Mesenchymal stem cell (in vitro differentiated cells and primary cell): ENCODE measurements at places on chromosomes 16 and 17.

- no peak for DNase-seq
Measured at GRCh38 chr17:31481783-31482081, 90.3 kb downstream of the RAB11FIP4 start.

DNA sequence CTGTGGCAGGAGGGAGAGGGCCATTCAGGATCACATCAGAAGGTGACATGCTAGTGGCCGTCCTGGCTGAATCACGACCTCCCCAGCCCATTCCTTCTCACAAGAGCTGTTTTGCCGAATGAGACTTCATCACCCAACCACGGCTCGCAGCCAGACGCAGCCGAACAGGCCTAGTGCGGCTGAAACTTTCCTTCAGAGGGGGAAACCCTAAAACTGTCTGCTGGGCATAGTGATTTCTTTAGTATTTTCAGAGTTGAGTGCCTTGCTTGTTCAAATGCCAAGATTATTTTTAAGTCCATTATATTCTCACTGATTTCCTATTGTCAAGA lies 343.7 kb downstream of the CPPED1 start:
- no peak for DNase-seq

GRCh38 chr16:10971560-10971961 lies 27.2 kb downstream of the CLEC16A start:
- DNase-seq, result peak; percentile 87

DNA sequence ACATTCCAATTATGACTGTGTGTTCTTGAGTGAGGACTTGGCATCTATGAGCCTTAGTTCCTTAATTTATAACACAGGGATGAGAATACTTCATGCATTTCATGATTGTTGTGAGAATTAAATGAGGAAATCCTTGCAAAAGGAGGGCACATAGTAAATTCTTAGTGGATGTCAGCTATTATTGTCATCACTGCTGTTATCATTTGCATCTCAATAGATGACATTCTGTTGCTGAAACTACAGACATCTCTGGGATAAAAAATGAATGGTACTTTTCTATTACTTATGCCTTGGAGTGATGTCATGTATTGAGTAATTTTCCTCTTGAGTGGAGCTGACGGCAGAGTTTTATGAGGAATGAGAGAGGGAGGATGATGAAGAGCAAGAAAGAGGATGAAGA lies 184.4 kb upstream of the CDH11 start:
- no peak for DNase-seq

- DNase-seq, result peak; percentile 97
Measured at GRCh38 chr16:84718-85406, 6.8 kb downstream of the MPG start.

DNA sequence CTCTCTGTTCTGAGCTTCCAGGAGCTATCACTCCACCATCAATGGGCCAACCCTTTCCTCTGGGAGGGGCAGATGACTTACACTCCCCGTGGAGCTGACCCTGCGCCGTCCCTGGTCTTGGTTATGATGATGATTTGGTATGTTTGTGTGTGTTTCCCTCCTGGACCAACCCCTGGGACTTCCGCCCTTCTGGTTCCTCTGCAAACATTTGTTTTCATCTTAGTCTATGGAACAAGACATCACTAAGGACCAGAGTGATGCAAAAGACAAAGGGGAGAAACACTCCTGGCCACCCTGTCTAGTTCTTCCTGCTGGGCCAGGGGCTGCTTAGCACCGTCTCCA lies 13.7 kb downstream of the CBX4 start:
- no peak for DNase-seq

DNA sequence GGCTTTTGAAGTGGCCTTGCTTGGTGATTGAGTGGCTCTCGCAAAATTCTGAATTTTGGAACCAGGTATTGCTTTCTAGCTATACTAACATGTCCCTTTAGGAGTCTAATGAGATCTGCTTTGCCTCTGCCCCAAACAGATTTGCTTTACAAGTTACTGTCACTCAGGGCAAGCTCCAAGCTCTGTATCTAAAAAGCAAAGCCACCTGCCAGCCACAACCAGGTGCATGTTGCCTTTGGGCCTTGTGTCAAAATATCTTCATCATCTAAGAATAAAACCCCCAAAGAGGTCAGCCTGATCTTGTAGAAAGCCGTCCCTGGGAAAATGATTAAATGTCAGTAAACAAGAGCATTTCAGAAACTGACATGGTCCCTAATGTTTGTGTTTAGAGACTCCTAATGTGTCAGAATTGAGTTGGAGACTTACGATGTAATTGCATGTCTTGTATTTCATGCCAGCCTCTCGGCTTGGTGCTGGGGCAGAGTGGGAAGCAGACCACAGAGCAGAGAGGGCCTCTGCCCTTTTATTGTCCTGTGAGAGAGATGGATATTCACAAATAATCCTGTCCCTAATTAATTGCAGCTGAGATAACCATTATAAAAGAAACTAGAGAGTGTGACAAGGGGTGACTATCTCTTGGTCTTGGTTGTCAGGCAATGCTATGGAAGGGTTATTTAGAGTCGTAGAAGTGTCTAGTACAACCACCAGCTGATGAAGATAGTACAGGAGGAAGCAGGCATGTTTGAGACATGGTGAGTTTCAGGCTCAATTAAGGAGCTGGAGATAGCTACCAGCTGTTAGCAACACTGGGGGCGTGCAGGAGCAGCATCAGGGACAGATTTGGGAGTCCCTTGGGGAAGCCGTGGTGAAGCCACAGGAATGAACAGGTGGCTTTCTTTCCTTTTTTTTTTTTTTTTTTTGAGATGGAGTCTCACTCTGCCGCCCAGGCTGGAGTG lies 90.7 kb downstream of the PITPNC1 start:
- no peak for DNase-seq

DNA sequence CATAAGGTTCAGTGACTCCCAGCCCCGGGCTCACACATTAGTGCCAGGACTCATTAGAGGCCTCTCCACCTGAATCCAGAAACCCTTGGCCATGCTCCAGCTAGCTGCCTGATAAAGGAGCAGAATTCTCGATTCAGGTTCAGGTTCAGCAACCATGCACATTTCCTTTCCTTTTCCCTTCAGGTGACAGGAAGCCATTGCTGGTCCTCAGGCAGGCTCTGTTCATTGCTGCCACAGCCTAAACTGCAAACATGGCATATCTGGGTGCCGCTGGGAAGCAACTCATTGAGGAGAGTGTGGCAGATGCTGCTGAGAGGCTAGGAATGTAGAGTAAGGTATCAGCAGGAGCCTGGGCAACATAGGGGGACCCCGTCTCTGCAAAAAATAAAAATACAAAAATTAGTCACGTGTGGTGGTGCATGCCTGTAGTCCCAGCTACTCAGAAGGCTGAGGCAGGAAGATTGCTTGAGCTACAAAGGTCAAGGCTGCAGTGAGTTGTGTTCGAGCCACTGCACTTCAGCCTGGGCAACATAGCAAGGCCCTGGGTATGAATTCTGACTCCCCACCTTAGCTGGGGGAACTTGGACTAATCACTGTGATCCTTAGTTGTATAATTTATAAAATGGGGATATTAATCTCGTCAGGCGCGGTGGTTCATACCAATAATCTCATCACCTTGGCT lies 28.7 kb downstream of the ARL4D start:
- no peak for DNase-seq

- no peak for DNase-seq
Measured at GRCh38 chr16:28990375-28991040, 5.7 kb downstream of the LAT start.

DNA sequence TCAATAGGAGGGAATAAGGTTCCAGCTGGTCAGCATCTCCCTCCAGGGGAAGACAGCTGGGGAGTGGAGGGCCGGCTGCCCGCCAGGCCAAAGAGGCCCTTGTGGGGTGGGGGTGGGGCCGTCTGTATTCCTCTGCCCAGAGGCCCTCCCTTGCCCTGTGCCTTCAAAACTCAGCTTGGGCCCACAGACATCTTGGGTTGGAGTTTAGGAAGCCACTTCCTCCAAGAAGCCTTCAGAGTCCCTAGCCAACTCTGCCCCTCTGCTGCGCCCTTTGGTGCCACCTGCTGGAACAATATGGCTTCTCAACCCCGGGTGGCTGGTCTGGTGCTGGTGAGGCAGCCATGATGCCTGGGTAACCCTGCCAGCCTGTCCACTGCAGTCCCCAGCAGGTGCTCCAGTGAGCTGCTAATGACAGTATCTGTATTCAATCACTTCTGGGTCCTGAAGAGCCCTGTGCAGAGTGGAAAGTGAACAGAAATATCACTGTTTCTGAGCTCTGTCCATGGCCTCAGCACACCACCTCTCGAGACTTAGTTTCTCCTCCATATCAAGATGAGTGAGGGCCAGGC lies 16.7 kb downstream of the HSD11B2 start:
- peak; percentile 55 for DNase-seq

DNA sequence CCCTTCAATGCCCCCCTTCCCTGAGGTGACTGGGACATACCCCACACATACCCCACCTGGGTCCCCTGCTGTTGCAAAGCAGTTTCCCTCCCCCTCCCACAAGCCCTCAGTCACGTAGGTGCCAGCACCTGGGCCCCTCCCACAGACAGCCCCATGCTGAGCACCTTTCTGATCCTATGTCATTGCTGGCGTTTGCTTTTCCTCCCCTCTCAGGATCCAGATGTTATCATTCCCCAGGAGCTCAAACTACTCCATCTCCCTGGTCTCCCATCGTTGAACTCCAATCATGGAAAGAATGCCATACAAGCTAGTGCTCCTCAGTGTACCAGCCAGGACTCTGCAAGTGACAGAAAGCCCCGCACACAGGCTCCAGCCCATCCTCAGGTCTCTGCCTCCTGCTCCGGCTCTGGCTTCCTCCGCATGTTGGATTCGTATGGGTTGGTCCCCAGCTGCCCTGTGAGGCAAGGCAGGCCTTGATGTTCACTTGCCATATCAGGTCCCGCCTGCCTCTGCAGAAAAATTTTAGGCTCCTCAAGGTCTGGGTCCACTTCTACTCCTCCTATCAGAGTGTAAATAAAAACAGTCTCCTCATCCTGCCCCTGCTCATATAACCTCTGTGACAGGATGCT lies 31.4 kb upstream of the MED9 start:
- no peak for DNase-seq

DNA sequence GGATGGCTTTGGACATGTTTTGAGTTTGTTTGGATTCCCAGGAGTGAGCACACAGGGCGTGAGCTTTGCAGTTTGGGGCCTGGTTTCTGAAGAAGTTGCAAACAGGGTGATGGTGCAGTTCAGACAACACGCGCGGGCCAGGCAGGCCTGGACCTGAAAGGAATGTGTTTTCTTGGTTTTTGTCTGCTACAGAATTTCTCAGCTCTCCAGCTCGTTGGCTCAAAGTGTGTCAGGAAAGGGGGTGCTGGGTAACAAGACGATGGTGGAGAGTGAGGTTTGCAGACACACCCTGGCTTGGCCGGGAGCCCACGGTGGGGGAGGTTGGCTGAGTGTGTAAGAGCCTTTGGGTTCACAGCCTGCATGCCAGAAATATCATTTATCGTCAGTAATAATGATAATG lies 82.3 kb downstream of the CMIP start:
- DNase-seq, result no peak

DNA sequence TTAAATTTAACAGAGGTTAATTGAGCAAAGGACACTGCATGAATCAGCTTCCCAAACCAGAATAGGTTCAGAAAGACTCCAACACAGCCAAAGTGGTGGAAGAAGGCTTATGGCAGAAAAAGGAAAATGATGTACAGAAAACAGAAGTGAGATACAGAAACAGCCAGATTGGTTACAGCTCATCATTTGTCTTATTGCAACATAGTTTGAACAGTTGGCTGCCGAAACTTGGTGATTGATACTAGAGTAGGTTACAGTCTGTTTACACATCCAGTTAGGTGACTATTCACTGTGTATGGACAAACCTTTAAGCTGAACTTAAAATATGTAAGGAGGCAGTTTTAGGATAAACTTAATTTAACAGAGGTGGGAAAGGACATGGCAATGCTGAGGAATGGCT lies 18.3 kb downstream of the TMEM100 start:
- DNase-seq, result peak; percentile 48

- DNase-seq, result no peak
Measured at GRCh38 chr17:77693776-77694175, 264.7 kb upstream of the TNRC6C start.

GRCh38 chr17:81556863-81557262 lies 4.7 kb upstream of the FAAP100 start:
- DNase-seq, result no peak

DNA sequence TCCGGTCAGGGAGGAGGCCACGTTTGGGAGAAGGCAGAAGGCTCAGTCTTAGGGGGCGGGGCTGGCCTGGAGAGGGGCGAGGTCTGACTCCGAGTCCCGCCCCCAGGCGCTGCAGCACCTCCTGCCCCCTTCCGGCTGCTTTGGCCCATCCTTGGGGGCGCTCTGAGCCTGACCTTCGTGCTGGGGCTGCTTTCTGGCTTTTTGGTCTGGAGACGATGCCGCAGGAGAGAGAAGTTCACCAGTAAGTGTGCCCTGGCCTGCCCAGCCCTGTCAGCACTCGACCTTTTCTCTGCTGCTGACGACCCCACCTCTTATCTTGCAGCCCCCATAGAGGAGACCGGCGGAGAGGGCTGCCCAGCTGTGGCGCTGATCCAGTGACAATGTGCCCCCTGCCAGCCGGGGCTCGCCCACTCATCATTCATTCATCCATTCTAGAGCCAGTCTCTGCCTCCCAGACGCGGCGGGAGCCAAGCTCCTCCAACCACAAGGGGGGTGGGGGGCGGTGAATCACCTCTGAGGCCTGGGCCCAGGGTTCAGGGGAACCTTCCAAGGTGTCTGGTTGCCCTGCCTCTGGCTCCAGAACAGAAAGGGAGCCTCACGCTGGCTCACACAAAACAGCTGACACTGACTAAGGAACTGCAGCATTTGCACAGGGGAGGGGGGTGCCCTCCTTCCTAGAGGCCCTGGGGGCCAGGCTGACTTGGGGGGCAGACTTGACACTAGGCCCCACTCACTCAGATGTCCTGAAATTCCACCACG lies 1.5 kb downstream of the TNFRSF12A start:
- peak; percentile 90 for DNase-seq

DNA sequence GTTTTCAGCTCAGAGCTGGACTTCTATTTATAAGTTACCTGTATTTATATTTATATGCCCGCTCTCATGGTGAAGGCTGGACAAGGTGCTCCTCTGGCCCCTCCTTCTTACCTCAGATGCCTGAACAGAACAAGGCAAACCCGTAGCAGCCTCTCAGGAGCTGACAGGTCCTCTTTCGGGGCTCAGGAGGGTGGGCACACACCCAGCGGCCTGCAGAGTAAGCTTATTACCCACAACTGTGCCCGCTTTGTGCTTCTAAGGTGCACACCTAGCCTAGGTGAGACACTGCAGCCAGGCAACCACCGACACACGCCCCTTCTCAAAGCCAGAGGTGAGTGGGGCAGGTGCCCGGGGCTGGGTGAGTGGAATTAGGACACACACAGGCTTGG lies 5.3 kb downstream of the NKIRAS2 start:
- no peak for DNase-seq

GRCh38 chr17:62821189-62822079 lies 13.3 kb upstream of the MARCHF10 start:
- DNase-seq, result no peak

DNA sequence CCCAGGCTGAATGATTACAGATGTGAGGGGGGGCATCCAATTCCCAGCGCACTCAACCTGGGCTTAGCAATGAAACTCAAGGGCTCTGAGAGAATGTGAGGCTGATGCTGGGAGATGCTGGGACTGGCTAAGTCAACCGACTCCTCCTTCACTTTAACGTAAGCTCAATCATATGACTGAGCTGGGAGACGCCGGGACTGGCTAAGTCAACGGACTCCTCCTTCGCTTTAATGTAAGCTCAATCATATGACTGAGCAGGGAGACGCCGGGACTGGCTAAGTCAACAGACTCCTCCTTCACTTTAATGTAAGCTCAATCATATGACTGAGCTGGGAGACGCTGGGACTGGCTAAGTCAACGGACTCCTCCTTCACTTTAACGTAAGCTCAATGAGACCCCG lies 179.4 kb downstream of the VPS53 start:
- no peak for DNase-seq
